Stimulated activated CD4-positive, alpha-beta T cell treated with anti-CD3 and anti-CD28 coated beads, Interleukin-4, amount 100 ng/mL, for 24 hours (primary cell): ENCODE measurements at places on chromosomes 3 and 15.

GRCh38 chr3:15291589-15292541 is 40.5 kb downstream of the SH3BP5 start:
- DNase-seq = peak; percentile 57

- no peak for DNase-seq
Observed at GRCh38 chr3:145089337-145089736, 1071.6 kb downstream of the PLOD2 start.

DNA sequence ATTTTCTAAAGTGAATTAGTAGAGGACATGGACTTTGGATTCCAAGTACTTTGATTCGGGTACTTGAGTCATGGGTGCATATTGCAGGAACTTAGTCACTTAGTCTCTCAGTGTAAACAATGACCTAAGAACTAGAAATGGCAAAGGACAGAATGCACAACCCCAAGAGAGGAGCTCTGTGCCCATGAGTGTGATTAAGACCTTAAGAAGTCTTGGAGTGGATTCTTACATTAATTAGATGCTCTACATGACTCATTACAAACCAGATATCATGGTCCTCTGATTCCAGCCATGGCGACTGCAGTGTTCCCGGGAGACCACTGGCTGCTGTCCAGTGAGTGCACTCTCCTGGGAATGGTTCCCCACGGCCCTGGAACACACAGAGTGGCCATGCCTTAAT is 251.5 kb downstream of the GABRG3 start:
- no peak for DNase-seq

DNA sequence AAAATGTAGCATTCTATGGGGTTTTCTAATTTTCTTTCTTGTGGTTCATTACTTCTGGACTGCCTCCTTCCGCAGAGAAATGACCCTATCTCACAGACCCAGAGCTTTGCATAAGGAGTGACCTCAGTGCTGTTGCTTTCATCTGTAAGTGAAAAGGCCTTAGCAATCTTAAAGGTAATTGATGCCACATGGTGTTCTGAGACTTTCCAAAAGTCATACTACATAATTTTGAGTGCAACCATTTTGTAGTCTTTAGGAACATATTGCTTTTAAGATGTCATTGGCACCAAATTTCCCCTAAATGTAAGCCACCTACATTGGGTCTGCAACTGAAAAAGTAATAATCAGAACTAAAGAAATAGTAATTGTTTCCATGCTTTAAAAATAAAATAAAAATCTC is 9.2 kb upstream of the HHLA2 start:
- DNase-seq = no peak

GRCh38 chr3:36707623-36708409 is 56.5 kb downstream of the DCLK3 start:
- DNase-seq = no peak
